A549 treated with CpdA at 1 μM for 4 hours (cell line): ENCODE measurements at places on chromosomes 3 and 15. TPM values are rescaled to one million over a fixed set of nuclear protein-coding genes. Genes with fewer than 3 reads are reported as not detected.

The ZCWPW2 gene
- 0.06 TPM in 1 of 5 replicates, not detected in the others for total RNA-seq

The NECTIN3 gene
- total RNA-seq = 18.6 to 29.3 TPM (median 26.9 TPM) in 5 replicates

The CDHR4 gene
- 0.16 to 0.53 TPM (median 0.40 TPM) in 5 replicates for total RNA-seq

The DCBLD2 gene
- 201 to 293 TPM (median 253 TPM) in 5 replicates for total RNA-seq

The NT5DC2 gene
- 78.9 to 109 TPM (median 101 TPM) in 5 replicates for total RNA-seq

The TGM5 gene
- total RNA-seq = not detected in 5 replicates

The ABHD10 gene
- total RNA-seq = 19.8 to 27.1 TPM (median 22.4 TPM) in 5 replicates

The PRSS50 gene
- total RNA-seq = not detected in 5 replicates

The MKRN3 gene
- total RNA-seq = 1.6 to 4.6 TPM (median 2.5 TPM) in 5 replicates

The FBXW12 gene
- total RNA-seq = not detected in 5 replicates

The HES1 gene
- 11.7 to 15.4 TPM (median 14.3 TPM) in 5 replicates for total RNA-seq

The GOLGA8T gene
- total RNA-seq = 0.90 to 1.6 TPM (median 1.4 TPM) in 5 replicates

The CSTA gene
- 0.73 to 1.7 TPM (median 1.1 TPM) in 5 replicates for total RNA-seq

The GNAT1 gene
- total RNA-seq = 0.02 TPM in 1 of 5 replicates, not detected in the others

The IQCF6 gene
- not detected in 5 replicates for total RNA-seq

The CACNA1D gene
- total RNA-seq = 0.72 to 1.2 TPM (median 1.1 TPM) in 5 replicates
